SJSA1 (cell line): ENCODE measurements at places on chromosomes 12 and 14. TPM values are rescaled to one million over a fixed set of nuclear protein-coding genes. Genes with fewer than 3 reads are reported as not detected.
A peak's percentile ranks its signal among the peaks of the same experiment; 100 is the strongest.

Gene IL22
- total RNA-seq = not detected in 2 replicates

GRCh38 chr14:22607291-22607690 lies 9.2 kb downstream of the ABHD4 start:
- no peak for DNase-seq

DNA sequence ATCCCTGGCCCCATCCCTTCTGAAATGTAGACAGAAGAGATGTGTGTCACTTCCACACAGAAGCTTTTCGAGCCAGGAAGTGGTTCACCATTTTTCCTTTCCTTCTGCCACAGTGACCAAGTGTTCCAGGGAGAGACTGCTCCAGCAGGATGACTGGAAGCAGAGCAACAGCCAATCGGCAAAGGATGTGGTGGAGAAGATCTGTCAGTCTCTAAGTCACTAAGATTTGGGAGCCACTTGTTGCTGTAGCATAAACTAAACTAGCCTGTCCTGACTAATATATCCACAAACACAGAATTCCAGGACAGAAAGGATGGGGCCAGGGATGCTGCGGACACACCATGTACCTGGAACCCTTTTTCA lies 42.9 kb downstream of the DUSP6 start:
- no peak for DNase-seq

Gene KIF26A
- total RNA-seq = 0.05 TPM in 1 of 2 replicates, not detected in the other

DNA sequence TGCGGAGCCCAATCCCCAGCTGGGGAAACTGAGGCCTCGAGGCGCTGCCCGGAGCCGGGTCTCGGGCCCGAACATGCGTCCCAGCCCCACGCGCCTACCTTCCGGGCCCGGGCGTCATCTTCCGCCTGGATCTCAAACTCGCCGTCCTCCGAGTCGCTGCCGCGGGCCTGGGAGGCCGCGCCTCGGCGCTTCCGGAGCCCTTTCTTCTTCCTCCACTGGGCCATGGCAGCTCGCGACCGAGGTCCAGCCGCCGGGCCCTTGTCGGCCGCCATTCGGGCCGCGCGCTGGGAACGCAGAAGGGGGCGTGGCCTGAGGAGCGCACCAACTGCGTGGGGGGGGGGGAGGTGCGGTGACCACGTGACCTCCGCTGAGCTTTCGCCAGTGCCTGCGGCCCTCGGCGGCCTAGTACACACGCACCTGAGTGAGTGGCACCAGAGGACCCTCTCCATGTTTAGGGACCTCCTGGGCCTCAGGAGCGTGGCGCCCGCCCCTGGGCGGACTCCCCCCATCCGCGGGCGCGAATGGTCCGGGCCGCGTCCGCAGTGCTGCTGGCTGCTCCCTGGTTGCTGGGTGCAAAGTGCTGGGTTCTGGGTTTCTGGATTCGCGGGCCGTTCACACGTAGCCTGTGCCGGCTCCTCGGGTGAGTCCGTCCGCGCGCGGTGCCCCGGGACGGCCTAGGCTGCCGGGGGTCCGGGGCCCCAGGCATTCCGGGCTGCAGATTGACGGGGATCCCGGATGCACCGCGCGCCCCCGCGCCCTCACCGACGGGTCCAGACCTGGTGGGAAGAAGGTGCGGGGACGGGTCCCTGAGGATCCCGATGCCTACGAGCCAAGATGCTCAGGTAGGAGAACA lies at the start of the genes DDX54 and RITA1:
DDX54 (minus strand) TSS at position 299 of the 853 bp plus-strand sequence; CDS start at position 272, 27 bp downstream.
RITA1 (plus strand) TSS at position 542 of the 853 bp plus-strand sequence. CDS start 1,026 bp downstream, outside the sequence.
- peak; percentile 69 for DNase-seq

GRCh38 chr12:46794593-46795190 lies 31.1 kb downstream of the SLC38A4 start:
- DNase-seq = no peak

Gene CLEC14A
- not detected in 2 replicates for total RNA-seq

Gene CD27
- total RNA-seq = not detected in 2 replicates

Gene GLS2
- total RNA-seq = not detected in 2 replicates

Gene CABP1
- total RNA-seq = not detected in 2 replicates

DNA sequence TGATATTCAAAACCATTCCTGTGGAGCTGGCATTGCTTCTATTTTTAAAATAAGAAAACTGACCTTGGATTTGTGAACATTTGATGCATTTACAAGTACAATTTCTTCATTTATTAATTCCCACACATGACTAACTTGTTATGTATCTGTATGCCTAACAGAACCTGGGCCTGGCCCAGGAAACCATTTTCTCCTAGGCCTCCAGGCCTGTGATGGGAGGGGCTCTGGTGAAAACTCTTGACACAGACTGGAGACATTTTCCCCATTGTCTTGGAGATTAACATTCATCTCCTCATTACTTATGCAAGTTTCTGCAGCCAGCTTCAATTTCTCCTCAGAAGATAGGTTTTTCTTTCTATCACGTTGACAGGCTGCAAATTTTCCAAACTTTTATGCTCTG lies 42.0 kb downstream of the GLIPR1L2 start:
- no peak for DNase-seq

Gene OR4K15
- total RNA-seq = not detected in 2 replicates

- no peak for DNase-seq
Observed at GRCh38 chr12:62468397-62468796, 1.8 kb downstream of the MON2 start.

Gene DHH
- not detected in 2 replicates for total RNA-seq

Gene TEX22
- total RNA-seq = 0.11 TPM in 1 of 2 replicates, not detected in the other

GRCh38 chr12:129002427-129002826 lies 149.1 kb downstream of the GLT1D1 start:
- no peak for DNase-seq

DNA sequence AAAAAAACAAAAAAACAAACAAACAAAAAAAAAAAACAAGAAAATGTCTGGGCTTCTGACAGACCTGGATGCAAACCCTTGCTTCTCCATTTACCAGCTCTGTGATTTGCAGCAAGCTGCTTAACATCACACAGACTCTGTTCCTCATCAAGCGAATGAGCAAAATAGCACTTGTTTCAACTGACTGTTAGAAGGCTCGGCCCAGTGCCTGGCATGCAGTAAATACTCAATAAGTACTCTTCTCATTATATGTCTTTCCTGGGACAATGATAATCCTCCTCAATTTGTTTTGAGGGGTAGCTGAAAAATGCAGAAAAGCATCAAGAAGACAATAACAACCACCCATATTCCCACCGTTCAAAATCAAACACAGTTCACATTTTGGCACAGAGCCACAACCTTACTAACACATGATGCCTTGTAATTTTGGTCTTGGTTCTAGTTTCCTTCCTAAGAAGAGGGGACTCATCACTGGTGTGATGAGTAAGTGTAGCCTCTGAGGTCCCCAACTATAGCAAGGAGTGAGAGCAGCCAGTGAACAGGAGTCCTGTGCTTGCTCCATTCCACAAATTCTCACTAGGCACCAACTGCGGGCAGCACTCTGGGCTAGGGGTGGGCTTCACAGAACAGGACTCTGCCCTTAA lies 60.4 kb downstream of the TTC7B start:
- DNase-seq = peak; percentile 12

Gene XPOT
- 43.3 and 65.9 TPM in 2 replicates for total RNA-seq

GRCh38 chr12:77229640-77230442 lies 164.5 kb upstream of the E2F7 start:
- DNase-seq = no peak

DNA sequence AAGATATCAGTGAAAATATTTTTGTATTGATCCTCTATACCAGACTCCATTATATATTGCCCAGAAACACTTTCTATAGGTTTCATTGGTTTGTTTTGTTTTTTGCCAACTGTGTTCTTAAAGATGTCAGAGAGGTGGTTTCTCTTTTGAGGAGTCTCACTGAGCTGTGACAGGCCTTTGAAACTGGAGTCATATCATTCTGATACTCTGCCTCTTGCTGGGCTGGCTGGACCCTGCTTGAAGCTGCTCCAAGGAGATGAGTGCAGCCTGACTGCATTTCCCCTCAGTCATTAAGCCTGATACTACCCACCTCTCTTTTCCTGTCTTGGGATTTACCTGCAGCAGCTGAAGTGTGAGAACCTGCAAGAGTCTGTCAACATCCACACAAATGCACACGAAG lies 16.4 kb upstream of the TAS2R30 start:
- DNase-seq = no peak

GRCh38 chr12:132294121-132295034 lies 35.0 kb downstream of the GALNT9 start:
- DNase-seq = no peak

GRCh38 chr12:88866881-88867280 lies 286.6 kb upstream of the KITLG start:
- DNase-seq = no peak

DNA sequence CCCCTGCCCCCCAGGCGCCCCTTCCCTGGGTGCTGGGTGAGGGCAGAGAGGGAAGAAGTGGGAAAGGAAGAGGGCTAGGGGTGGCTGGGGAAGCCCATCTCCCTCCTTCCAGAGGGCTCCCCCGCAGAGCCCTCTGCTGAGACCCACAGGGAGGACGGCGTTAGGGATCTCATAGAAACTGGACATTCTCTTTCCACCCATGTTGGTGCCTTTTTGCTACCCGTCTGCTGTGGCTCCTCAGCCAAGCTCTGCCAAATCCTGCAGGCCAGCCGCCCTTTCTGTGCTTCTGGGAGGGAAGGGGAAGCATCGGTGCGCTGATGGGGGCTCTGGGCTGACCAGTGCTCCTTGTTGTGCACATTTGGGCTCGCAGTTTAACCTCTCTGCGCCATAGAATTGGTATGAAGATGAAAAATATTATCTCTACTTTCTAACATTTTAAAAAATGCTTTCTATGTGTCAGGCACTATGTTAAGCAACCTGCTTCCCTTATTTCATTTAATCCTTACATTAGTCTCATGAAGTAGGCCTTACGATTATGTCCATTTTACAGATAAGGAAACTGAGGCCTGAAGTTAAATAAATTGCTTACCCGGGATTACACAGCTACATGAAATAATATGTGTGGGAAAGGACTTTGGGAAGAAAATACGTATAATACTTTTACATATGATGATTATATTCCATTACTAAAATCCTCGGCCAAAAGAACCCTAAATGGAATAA lies 981 bp downstream of the SLC48A1 start:
- no peak for DNase-seq

- DNase-seq = peak; percentile 80
Observed at GRCh38 chr12:62866451-62867082, 68.4 kb downstream of the PPM1H start.

Gene MYF5
- not detected in 2 replicates for total RNA-seq

Gene POTEG
- total RNA-seq = not detected in 2 replicates

Gene C12orf76
- total RNA-seq = 4.5 and 9.0 TPM in 2 replicates

Gene DNAJC22
- 6.3 and 9.6 TPM in 2 replicates for total RNA-seq

DNA sequence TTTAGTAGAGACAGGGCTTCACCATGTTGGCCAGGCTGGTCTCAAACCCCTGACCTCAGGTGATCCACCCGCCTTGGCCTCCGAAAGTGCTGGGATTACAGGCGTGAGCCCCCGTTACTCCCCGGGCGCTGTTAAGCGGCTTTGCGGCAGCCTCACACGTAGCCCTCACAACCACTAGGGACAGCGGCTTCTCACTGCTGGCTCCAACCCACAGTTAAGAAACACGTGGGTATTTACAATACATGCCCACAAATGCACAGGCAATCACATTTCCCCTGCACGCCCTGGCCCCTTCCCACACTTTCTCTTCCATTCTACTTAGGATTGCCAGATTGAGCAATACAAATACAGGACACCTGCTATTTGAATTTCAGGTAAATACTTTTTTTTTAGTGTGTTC lies 37.0 kb upstream of the EIF5 start:
- no peak for DNase-seq

DNA sequence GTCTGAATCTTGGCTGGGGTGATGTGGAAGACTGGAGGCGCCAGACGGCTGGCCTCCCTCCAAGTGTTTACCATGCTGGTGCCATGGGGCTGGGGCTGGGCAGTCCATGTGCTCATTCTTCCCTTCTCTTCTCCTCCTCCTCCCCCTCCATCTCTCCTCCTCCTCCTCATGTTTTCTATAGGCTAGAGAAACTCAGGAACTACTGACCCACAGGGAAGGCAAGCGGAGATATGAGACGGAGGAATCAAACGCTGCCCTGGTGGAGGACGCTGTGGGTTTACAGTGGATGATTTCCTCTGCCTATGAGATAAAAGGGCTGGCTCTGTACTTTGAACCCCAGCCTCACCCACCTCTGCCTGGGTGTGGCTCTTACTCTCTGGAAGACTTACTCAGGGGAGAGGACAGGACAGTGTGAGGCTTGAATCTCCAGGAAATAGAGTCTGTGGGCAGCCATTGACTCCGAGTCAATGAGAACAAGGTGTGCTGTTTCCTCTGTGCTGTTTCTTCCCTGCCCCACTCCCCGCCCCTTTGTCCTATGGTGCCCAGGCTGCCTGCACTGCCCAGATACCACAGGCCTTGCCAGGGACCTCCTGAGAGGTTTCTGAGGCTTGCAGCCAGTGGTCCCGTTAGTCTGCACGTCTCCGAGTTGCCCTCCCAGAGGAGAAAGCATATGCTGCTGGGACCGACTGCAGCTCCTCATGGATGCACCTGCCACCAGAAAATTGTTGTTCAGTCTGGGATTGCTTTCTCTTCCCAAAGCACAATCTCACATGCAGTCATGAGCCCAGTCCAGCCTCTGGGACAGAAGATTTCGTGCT lies 132.6 kb upstream of the ARHGAP5 start:
- DNase-seq = no peak

DNA sequence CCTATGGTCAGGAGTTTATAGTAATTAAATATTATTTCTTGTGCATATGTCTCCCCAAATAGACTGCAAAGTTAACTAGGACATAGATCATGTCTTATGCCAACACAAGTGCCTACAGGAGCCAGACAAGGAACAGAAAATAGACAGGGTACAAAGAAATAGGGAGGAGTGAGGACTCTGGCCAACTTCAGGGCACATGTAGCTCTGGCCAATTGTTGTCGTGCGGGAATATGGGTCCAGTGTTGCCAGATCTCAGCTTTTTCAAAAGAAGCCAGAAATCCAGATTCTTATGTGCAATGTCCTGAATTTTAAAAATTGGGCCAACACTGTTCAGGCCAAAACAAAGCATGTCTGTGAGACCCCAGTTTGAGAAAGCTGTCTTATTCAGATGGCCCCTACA lies 68.7 kb downstream of the RFX4 start:
- DNase-seq = no peak
